ENCODE measurements at places on chromosomes 5 and 9.

DNA sequence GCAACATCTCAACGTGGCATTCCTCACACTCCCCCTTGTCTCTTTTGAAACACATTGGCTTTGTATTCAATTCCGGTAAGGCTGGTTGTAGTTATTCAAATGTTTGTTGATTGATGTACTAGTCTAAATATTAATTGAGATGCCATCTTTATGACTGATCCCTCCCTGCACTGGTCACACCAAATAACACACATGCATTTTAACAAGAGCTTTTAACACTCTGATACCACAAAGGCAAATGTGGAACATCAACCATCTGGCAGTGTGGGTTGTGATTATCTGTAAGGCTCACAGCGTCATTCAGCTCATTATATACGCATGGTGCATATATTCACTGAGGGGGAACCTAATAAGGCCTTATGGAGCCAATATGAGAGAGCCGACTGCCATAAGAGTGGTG is 305.0 kb downstream of the TENT4A start:
- no peak for DNase-seq

DNA sequence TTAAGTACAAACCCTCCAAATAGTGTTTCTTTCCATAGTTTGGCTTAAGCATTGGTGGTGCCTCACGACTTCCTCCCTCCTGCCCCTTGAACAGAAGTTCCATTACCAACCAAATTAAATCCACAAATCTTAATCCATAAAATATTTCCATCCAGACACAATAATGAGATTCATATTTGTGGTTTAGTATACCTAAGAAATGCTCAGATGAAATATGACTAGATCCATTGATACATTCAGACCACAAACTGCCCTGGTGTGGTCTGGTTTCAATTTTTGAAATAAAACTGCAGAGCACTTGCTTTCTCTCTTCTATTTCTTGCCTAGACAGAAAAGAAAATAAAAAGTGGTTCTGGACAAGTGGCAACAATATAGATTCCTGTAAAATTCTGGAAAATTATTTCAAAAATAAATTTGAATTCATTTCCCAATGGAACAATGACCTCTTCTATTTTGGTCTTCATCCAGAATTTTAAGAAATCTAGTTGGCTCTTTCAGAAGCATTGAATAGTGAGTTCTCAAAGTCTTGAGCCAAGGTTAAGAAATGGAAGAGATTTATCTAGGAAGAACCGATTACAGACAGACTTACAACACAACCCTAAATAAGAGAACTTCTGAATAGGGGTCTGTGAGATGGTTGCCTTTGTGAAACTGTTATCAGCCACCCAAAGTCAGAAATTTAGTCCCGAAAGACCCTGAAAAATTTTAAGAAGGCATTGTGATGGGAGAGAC is 14.0 kb downstream of the TNC start:
- no peak for DNase-seq

GRCh38 chr5:150340614-150341255 is 16.8 kb upstream of the TCOF1 start:
- no peak for DNase-seq

DNA sequence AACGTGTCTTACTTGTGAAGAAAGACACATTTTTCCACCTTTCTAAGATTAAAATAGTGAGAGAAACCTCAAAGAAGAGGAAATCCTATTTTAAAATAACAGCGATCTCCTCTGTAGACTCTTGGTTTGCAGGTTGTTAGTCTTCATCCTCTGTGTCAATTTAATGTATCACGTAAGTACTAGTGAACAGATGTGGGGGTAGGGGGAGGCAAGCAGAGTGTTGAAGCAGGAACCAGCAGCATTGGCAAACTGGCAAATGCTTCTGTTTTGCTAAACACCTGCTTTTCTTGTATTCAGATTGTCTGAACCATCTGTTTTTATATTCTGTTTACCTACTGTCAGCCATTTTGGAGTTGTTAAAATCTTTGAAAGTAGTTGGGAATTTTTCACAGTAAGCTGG is 159.3 kb upstream of the TLX3 start:
- DNase-seq: no peak

GRCh38 chr9:81499021-81499454 is 190.3 kb downstream of the TLE1 start:
- no peak for DNase-seq

DNA sequence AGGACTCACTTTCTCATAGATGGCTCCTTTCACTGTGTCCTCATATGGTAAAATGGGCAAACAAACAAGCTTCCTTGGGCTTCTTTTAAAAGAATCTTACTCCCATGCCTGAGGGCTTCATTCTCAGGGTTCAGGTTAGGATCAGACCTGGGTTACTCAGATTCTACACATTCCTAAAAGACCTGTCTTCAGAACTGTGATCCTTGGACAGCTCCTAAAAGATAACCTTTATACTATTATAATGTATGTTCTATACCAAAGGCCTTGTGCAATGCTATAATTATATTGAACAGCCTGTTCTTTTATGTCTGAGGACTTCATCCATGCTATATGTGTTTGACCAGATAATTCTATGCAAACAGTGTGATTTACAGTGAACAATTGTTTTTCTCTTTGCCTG is 264.4 kb upstream of the CDH10 start:
- DNase-seq: no peak

DNA sequence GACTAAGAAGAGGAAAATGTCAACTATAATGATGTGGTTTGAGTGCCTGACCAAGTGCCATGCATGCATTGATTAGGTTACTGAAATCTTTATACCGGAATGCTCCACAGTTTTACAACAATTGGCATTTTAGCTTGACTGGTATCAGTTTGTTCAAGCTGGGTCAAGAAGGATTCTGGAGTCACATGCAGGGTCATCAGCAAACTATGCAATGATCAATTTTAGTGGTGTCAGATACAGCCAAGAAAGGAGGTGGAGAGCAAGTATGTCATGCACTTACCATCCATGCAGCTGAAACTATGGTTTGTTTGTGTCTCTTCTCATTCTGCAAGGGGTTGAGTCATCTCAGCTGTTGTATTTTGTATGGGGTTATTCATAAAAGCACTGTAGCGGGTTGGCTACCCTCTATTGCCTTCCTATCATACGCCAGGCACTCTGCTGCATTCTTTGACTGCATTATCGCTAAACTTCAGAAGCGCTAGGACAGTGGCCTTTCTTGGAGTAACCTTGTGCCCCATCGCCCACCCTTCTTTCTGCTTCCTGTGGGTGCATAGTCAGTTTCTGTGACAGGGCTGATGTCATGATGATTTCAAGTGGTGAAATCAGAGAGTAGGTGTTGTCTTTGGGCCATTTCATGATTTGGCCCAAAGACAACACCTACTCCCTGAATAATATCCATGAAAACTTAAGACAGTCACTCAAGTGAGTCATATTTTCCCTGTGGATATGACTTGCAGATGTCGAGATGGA is 145.4 kb downstream of the MTX3 start:
- DNase-seq: no peak

DNA sequence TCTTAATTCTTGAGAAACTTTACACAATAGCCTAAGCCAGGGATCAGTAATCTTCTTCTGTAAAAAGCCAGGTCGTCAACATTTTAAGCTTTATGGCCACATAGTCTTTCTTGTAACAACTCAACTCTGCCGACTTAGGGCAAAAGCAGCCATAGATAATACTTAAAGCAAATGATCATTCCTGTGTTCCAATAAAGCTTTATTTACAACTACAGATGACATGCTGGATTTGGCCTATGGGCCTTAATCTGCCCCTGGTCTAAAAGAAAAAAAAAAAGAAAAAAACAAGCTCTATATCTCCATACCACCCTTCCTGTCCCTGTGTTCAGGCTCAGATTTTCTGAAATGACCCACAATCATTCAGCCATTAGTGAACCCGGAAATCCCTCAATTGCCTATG is 220.3 kb downstream of the ENC1 start:
- DNase-seq: no peak

- no peak for DNase-seq
Observed at GRCh38 chr9:34580358-34580757, 9.2 kb downstream of the CNTFR start.

- DNase-seq: no peak
Observed at GRCh38 chr5:66849803-66850202, 253.6 kb downstream of the MAST4 start.

DNA sequence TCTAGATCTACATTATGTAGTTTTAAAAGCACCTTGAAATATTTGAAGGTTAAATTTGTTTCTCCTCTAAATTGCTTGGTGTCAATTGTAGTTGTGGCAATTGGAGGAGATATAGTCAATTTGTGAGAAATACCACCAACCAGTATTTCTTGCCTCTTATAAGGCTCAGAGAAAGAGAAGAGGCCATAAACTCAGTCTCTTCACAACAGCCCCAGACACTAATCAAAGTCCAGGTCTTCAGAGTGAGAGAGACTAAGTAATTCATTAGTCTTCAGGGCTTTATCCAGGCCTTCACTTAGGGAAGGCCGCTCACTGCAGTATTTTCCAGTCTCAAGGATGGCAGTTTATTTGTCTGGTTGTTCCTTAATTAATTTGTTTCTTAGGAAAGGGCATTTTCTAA is 168.0 kb upstream of the RGMB start:
- DNase-seq: no peak

DNA sequence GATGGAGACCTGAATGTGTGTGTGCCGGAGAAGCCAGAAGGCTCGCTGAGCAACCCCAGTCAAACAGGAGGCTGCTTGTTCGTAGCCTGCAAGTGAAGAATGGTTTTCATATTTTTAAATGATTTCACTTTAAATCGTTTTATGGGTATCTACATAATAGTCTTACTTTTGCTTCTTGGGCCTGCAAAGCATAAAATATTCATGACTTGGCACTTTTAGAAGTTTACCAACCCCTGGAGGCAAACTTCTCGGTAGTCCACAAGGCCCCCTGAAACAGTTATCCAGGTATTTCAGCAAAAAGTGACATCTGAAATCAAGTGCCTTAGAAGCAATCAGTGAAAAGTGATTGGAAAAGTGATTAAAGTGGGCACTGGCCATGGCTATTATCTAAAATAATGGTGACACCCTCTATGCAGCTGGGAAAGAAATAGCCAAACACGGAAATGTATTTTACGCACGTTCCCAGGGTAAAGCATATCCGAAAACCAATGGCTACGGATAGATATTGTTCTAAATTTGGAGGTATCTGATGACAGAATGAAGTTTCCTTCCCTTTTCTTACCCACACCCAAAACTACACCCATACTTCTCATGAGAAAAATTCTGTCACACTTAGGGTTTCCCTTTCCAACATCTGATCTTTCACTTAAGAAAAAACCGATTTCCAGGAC is 39.0 kb downstream of the RAPGEF1 start:
- no peak for DNase-seq

GRCh38 chr5:172816925-172817562 is 17.0 kb upstream of the ERGIC1 start:
- DNase-seq: no peak

GRCh38 chr9:90891308-90892040 is 89.9 kb downstream of the SYK start:
- DNase-seq: no peak

DNA sequence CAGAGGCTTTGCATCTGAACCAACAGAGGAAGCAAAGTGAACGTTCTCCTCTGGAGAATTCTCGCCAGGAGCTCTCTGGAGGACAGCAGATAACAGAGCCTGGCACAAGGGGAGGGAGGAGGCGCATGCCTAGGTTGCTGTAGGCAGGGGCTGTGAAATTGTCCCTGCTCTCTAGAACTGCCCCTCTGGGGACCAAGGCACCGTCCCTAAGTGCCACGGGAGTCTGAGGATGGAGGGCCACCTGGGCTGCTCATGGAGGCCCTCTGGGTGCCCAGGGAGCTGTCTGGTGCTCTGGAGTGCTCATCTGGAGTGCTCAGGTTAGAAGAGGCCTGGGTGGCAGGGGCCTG is 77.6 kb downstream of the CACNA1B start:
- no peak for DNase-seq
